ENCODE measurements at places on chromosomes 2 and 18.

GRCh38 chr2:109135359-109136197 is 6.6 kb downstream of the SH3RF3 start:
- DNase-seq, result no peak

GRCh38 chr18:13105059-13105458 is 113.5 kb upstream of the LDLRAD4 start:
- DNase-seq, result no peak

GRCh38 chr2:191148791-191149190 is 2.0 kb downstream of the STAT4 start:
- DNase-seq, result no peak

GRCh38 chr18:4248686-4249085 is 206.4 kb downstream of the DLGAP1 start:
- DNase-seq, result no peak

DNA sequence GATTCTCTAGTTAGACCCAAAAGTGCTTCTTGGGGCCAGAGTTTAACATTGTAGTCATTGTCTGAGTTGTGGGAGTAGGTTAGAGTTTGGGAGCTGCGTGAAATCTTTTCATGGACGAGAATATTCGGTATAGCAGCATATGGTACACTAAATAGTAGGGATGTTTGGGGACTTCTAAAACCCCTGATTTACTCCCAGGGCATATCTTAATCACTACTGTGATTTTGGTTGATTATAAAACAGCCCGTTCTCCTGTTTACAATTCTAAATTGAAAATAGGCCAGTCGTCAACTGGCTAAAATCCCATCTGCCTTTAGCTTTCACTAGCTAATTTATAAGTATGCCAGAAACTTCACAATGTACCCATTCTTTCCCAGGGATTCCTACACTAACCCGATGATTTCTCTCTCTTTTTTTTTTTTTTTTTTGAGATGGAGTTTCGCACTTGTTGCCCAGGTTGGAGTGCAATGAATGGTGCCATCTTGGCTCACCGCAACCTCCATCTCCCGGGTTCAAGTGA is 44.3 kb downstream of the MOB4 start:
- no peak for DNase-seq

- DNase-seq, result no peak
These were observed 6.3 kb upstream of the PARD3B start for GRCh38 chr2:204539019-204539385.

- no peak for DNase-seq
These were observed 30.7 kb downstream of the CAMKMT start for GRCh38 chr2:44392338-44392943.
